NCI-H2081 (cell line): ENCODE measurements at places on chromosomes 1 and 21.

DNA sequence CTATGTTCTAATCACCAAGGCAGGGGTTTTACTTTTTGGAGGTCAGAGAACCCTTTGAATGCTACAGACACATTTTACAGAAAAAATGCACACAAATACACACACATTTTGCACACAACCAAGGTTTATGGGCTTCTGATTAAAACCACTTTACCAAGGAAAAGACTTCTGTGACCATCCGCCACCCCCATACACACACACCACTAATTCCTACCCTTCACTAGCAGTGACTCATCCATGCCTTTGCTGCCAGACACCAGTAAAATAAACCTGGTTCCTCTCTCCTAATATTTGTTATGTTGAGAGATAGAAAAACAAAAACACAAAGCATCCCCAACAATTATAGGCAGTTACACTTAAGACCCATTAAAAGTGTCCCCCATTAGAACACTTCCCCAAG, 12.9 kb downstream of the PIGM start:
- no peak for DNase-seq

GRCh38 chr1:227788271-227789083, 27.0 kb upstream of the PRSS38 start:
- peak; percentile 76 for DNase-seq

GRCh38 chr1:147516157-147516917, 25.0 kb upstream of the BCL9 start:
- DNase-seq: no peak

GRCh38 chr21:25214676-25215075, 392.6 kb downstream of the MRPL39 start:
- no peak for DNase-seq

DNA sequence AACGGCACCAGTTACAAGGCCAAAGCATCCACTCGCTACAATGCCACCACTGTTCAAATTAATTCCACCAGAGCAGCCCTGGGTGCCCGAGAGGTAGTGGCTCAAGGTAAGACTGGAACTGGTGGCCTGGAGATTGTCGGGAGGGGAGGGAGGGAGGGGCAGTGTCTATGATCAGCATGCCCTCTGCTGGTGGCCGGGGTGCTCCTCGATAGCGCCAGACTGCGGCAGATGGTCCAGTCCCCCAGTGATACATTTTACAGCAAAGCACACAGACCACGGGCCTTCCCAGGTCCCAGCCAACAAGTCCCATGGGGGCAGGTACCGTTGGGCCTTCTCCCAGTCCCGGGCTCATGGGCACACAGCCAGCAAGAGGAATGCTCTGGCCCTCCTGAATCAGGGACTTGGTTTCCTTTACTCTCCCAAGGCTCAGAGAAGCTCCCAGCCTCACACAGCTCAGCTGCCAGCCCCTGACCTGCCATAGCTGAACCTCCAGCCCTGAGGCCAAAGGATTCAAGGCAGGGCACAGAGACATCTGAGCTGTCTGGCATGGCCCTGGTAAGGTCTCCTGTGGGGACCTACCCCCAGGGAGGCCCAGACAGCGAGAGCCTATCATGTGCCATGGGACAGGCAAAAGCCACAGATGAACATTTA, 15.3 kb downstream of the ACOT7 start:
- no peak for DNase-seq

- no peak for DNase-seq
Measured at GRCh38 chr1:58699011-58699762, 675 bp downstream of the MYSM1 start.

DNA sequence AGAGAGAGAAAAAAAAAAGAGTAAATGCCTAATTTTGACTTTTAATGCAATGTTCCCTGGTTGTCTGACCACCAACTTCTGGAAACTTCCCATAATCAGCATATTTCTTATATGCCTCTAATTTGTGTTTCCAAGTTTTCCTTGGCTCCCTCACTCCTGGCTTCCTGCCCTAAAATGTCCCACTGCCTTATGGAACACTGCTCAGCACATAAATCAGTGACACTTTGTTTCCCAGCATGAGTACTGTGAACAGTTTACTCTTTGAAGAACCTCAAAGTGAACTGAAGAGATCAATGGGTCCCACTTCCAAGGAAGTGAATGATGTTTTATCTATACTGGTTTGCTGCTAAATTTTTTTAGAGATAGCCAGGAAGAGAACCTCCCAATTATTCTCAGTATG, 271.3 kb upstream of the PRMT6 start:
- DNase-seq: no peak

DNA sequence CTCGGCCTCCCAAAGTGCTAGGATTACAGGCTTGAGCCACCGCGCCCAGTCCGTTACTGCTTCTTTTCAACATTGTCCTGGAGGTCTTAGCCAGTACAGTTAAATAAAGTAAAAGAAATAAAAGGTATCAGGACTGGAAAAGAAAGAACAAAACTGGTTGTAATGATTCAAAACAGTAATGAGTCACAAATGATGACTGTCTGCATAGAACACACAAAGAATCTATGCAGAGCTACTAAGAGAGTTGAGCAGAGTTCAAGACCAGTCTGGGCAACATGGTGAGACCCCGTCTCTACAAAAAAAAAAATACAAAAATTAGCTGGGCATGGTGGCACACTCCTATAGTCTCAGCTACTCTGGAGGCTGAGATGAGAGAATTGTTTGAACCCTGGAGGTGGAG, 23.4 kb downstream of the BCAR3 start:
- DNase-seq: no peak

DNA sequence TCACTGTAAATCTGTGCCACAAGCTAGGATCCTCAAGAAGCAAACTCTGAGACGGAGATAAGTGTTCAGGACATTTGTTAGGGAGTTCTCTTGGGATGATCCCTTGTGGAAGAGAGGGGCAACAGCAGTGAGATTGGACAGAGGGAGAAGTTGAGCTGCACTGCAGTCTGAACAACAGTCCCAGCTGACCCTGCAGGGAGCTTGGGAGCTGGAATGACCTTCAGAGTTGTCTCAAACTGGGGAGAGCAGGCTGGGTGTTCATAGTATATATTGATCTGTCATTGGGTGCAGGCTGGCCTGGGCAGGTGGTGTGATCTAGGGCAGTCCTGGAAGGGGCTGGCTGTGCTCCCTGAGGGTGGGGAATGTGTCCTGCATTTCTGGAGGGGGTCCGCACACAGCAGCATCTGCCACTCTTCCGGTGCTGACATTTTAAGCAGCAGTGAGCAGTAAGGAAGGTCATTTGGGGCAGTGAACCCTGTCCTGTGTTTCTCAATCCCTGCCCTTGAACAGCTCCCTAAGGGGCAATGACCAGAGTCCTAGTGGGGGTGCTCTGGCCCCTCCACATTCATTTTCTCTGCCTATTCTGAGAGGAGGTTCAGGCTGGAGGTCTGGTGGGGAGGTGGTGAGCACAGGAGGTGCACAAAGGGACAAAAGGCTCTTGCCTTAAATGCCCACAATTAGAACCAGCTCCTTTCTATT, 90.2 kb upstream of the PPM1J start:
- no peak for DNase-seq

DNA sequence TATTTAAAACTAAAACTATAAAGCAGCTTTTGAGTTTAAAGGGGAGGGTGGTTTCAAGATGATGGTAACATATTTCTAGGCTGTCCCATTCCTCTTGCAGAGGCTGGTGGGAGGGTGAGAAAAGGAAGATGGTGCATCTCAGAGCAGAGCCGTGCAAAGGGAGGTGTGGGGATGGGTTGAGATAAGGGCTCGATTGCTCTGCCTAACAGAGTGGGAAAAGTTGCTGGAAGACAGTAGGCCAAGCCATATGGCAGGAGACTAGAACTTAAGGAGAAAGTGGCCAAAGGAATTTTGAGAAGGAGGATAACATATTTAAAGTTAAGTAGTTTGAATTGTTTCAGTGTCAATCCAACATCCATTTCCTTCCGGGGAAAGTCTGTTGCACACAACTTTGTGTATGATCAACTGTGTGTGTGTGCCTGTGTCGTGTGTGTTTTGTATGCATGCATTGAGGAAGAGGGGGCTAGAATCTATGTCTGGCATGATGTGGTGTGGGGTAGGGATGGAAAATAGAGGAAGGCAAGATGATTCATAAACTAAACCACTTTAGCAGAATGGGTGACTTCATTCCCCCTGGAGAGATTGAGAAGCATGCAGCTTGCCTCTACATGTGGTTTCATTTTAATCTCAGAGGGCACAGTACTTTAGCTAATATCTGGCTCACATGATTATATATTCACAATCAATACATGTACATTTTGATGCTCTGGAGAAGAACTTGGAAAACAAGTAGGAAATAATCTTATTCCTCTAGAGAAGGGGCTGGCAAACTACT, 145.0 kb upstream of the DNAH14 start:
- DNase-seq: no peak

DNA sequence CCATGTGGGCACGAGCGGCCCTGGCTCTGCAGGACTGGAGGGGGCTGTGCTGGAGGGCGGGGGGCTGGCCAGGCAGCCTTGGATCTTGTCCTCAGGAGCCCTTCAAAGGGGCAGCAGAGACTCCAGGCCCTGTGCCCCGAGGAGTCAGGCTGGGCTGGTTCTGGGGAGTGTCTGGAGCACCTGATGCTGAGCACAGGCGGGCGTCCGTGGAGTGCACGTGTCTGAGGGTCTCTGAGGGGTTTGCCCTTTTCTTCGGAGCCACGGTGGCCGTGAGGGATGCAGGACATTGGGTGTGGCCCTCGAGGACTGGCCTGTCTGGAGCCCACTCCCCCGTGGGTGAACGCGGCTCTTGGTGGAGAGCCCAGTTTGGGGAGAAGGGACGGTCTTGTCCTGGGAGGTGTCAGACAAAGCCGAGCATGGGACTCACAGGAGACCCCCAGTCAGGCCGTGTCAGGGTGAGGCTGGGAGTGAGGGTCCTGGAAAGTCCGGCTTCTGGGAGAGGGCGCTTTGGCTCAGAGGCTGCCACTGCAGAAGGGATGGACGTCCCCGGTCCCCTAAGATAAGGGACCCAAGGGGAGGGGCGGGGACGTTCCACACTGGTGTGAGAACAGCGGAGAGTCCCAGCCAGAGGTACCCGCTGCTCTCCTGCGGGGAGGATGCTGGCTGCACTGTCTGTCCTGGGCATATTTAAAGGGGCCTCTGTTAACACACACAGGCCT, 60.8 kb downstream of the COL18A1 start:
- no peak for DNase-seq

GRCh38 chr1:205075642-205076155, 8.6 kb downstream of the TMEM81 start:
- no peak for DNase-seq

- DNase-seq: no peak
Measured at GRCh38 chr1:30936541-30937171, 28.1 kb upstream of the SDC3 start.

- DNase-seq: no peak
Measured at GRCh38 chr1:235670157-235670776, 20.7 kb upstream of the GNG4 start.

DNA sequence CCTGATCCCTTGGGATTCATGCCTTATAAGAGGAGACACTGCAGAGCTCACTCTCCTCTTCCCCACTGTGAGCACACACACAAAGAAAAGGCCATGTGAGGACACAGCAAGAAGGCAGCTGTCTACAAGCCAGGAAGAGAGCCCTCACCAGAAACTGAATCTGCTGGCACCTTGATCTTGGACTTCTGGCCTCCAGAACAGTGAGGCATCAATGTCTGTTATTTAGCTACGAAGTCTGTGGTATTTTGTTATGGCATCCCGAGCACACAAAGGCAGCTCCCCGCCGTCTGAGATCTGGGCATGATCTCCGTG, 47.1 kb upstream of the RPL11 start:
- DNase-seq: peak; percentile 25

DNA sequence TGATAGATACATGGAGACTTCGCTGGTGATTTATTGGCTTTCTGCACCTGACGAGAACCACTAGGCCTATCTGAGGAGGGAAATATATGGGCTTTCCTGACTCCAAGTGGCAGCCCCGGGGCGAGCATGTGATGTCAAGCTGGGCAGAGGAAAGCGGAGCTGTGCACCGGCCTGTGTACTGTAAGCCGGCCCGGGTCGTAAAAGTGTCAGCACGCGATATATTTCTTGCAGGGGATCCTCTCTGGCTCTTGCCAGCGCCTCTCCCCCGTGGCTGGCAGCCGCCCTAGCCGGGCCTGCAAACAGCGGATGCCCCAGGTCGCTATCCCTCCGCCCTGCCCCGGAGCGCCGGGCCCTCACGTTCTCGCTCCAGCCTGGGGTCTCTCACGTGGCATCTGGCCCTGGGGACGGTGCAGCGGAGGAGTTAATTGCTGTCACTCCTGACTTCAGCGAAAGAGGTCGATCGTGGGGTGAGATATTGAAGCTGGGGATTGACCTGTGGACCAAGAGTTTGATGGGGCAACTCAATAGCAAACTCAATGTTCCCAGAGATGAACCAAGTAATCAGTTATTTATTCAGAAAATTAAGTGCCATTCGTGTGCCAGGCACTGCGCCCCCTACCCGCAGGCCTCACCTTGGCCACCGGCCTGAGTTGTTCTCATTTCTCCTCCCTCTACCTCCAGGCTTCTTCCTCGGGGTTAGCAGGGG, 41.0 kb upstream of the HAO2 start:
- no peak for DNase-seq

GRCh38 chr1:101233495-101233894, 3.3 kb upstream of the S1PR1 start:
- no peak for DNase-seq

DNA sequence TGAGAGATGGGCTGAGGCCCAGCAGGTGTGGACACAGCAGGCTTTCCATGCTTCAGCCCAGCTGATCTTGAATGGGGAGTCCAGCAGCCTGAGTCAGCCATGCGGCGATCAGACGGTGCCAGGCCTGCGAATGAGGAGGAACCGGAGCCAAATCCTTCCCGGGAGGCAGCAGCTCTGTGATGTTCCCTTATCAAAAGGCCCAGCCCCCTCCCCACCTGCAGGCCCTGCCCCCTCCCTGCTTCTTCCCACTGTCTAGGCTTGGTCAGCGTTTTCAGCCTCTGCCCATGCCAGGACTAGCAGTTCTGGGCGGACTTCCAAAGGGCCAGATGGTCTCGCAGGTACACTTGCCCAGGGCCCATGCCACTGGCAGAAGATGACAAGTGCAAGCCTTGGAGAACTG, 253.8 kb downstream of the KAZN start:
- peak; percentile 4 for DNase-seq

- DNase-seq: no peak
Measured at GRCh38 chr1:6005276-6005917, 13.2 kb upstream of the NPHP4 start.

GRCh38 chr1:18580691-18581419, 49.8 kb upstream of the PAX7 start:
- no peak for DNase-seq

DNA sequence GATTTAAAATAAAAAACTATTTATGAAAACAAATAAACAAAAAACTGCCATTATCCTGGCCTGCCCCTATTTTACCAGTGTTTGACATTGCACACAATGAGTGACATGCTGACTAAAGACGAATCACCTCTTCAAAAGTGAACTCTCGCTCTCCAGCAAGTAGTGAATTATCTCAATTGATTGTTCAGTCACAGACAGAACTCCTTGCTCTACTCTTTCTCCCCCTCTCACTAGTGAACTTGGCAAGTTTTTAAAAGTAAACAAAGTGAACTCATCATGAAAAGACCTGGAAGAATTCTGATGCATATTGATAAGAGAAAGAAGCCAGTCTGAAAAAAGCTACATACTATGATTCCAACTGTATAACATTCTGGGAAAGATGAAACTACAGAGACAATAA, 4.7 kb upstream of the C1orf52 start:
- no peak for DNase-seq

- DNase-seq: no peak
Measured at GRCh38 chr1:219140303-219140877, 33.3 kb upstream of the LYPLAL1 start.
